Lung (tissue), 17 donors: ENCODE measurements at places on chromosomes 1 and 21. TPM values are rescaled to one million over a fixed set of nuclear protein-coding genes. Genes with fewer than 3 reads are reported as not detected.
A peak's percentile ranks its signal among the peaks of the same experiment; 100 is the strongest.

GRCh38 chr1:177385760-177386698, 215.3 kb downstream of the BRINP2 start:
- no peak overlapping the region for H3K27ac ChIP-seq
- no peaks in the 10 kb centered on the region for H3K27me3 ChIP-seq
- H3K4me3 ChIP-seq, result no peak overlapping the region
- H3K36me3 ChIP-seq, result no peaks in the 10 kb centered on the region

- H3K27me3 ChIP-seq, result no peaks in the 10 kb centered on the region
- no peak overlapping the region for H3K27ac ChIP-seq
- peak; percentile 77 for DNase-seq
- no peaks in the 10 kb centered on the region for H3K36me3 ChIP-seq
- no peaks in the 10 kb centered on the region for H3K4me1 ChIP-seq
These were observed 29.3 kb upstream of the USP1 start for GRCh38 chr1:62407398-62408009.

DNA sequence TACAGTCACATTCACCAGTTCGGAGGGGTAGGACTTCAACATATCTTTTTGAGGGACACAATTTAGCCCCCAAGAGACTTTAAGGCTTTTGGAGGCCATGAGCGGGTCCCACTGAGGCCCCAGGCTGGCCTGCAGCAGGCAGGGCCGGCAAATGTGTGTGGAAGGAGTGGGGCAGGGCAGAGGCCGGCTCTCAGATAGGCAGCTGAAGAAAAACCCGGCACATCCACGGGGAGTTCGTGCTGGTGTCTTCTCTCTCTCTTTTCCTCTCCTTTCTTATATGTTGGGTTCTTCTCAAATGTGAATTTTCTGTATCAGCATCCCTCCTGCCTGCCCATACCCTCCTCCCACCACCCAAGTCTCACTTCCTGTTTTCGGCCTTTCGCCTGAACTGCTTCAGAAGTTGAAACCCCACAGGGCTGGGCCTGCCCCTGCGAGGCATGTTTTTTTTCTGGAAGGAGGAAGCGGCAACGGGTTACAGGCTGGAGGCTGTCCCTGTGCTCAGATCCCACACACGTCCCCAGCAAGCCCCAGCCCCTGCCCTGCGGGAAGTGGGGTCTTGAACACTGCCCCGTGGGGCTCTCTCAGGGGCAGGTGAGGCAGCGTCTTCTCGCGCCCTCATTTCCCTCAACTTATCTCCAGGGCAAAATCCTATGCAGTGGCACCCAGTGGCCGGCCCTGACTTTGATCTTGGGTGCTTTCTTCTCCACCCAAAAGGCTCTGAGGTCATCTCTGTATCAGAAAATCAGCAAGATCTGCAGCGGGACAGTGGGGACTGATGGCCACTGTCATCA, 9.7 kb upstream of the UMODL1 start:
- H3K4me1 ChIP-seq, result peaks cover 9% of the 10 kb centered on the region
- no peaks in the 10 kb centered on the region for H3K27me3 ChIP-seq
- no peaks in the 10 kb centered on the region for H3K36me3 ChIP-seq
- DNase-seq, result no peak

- no peak for DNase-seq
- H3K36me3 ChIP-seq, result no peaks in the 10 kb centered on the region
- H3K4me1 ChIP-seq, result peaks cover 2% of the 10 kb centered on the region
- no peak overlapping the region for H3K27ac ChIP-seq
- no peaks in the 10 kb centered on the region for H3K27me3 ChIP-seq
These were observed 81.2 kb upstream of the RUNX3 start for GRCh38 chr1:25011275-25011674.

DNA sequence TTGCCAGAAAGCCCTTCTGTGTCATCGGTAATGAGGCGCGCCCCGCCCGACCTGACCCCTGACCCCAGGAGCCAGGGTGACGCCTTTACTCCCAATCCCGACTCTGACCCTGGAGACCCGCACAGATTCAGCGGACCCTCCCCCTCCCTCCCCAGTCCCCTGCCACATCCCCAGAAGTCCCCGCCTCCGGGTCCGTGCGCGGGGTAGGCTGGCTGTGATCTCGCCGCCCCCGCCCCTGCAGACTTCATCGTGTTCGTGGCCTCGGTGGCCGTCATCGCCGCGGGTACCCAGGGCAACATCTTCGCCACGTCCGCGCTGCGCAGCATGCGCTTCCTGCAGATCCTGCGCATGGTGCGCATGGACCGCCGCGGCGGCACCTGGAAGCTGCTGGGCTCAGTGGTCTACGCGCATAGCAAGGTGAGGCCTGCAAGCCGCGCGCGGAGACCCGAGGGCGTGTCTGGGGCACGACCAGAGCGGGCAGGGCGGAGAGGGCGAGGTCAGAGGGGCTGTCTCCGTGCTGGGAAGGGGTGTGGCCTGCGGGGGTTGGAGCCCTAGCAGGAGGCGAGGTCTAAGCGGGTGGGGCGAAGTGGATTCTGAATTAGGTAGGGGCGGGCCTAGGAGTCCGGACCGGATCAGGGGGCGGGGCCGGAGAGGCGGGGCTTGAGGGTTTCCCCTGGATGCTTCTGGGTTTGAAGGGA, 34.8 kb downstream of the KCNQ4 start:
- peaks cover 22% of the 10 kb centered on the region for H3K27me3 ChIP-seq
- H3K36me3 ChIP-seq, result no peaks in the 10 kb centered on the region
- no peak overlapping the region for H3K4me3 ChIP-seq
- peak; percentile 37 for DNase-seq
- H3K4me1 ChIP-seq, result peaks cover 3% of the 10 kb centered on the region

DNA sequence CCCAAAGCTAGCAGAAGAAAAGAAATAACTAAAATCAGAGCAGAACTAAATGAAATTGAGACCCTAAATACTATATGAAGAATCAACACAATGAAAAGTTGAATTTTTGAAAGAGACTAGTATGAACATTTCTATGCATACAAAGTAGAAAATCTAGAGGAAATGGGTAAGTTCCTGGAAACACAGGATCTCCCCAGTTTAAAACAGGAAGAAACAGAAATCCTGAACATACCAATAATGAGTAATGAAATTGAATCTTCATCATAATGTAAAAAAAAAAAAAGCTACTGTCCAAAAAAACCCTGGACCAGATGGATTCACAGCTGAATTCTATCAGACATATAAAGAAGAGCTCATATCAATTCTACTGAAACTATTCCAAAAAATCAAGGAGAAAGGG, 233.5 kb downstream of the PLPP3 start:
- H3K36me3 ChIP-seq, result no peaks in the 10 kb centered on the region
- no peak overlapping the region for H3K4me3 ChIP-seq
- H3K27me3 ChIP-seq, result no peaks in the 10 kb centered on the region
- H3K4me1 ChIP-seq, result no peaks in the 10 kb centered on the region

Gene CCDC27
- not detected for total RNA-seq

Gene DEPDC1
- total RNA-seq, result 0.46 TPM

Gene FCRL6
- 0.64 TPM for total RNA-seq

Gene HSPB7
- 2.4 TPM for total RNA-seq

Gene LRRC38
- total RNA-seq, result not detected
